Caudate nucleus (tissue), 63 donors: ENCODE measurements at places on chromosomes 1 and 21.

GRCh38 chr1:3671371-3672180 is 19.3 kb downstream of the TP73 start:
- no peak for DNase-seq

GRCh38 chr1:113770031-113770430 is 10.7 kb upstream of the PHTF1 start:
- DNase-seq = no peak

- no peak for DNase-seq
Observed at GRCh38 chr1:181783208-181783607, 278.3 kb downstream of the ZNF648 start.

- no peak for DNase-seq
Observed at GRCh38 chr1:213277036-213277435, 226.0 kb downstream of the RPS6KC1 start.

DNA sequence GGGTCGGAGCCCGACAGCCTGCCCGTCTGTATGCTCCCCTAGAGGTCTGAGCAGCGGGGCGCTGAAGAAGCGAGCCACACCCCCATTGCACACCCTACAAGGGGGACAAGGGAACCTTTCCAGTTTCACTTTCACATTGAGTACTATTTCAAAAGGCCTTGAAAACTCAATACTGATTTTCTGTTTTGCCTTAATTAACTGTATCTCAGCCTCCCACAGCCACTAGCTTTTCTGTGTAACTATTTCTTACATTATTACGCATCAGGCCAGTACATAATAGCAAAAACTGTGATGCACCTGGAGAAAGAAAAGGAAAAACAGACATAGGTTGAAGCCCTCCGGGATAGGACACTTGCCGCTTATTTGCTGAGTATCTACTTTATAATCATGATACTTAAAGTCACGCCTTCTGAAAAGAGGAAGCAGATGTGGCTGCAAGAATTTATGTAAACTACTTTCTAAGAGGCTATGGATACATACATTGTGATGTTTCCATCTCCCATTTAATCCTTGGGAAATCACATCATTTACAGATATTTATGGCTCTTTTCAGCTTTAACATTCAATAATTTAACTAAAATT is 1719.5 kb downstream of the MRPL39 start:
- no peak for DNase-seq

GRCh38 chr1:169060919-169061639 is 45.4 kb upstream of the ATP1B1 start:
- DNase-seq = no peak

GRCh38 chr1:38791892-38792291 is 67.7 kb downstream of the RRAGC start:
- DNase-seq = no peak

DNA sequence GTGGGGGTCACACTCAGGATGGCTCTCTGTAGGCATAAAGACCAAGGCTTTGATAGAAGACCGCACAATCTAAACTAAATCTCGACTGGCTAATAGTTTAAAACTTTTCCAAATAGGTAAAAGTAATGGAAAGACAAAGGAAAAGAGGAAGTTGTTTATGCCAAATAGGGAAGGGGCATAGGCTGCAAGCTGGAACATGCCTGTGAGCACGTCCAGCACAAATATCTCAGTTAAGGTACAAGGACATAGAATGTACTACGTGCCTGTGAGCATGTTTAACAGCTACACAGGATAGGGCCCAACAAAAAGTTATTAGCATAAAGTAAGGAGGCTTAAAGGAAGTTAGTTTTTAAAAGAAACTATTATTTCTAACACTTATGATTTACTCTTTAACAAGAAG is 27.6 kb upstream of the GUCA2A start:
- DNase-seq = no peak

GRCh38 chr1:200386416-200386815 is 23.4 kb downstream of the ZNF281 start:
- no peak for DNase-seq

DNA sequence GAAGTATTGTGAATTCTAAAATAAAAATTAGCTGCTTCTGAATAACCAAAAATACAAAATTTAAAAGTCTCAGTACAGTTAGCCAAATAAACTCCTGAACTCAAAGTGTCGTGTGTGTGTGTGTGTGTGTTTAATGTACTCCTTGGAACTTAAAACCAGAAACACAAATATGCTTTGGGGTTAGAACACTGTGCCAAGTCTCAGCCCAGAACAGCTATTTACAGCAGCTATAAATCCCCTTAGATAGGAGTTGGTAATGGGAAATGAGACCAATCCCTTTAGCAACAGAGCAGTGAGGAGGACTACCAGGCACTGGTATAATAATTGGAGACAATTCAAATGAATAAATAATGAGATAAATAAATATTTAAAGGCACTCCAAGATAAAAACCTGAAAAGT is 83.1 kb downstream of the PATJ start:
- no peak for DNase-seq

DNA sequence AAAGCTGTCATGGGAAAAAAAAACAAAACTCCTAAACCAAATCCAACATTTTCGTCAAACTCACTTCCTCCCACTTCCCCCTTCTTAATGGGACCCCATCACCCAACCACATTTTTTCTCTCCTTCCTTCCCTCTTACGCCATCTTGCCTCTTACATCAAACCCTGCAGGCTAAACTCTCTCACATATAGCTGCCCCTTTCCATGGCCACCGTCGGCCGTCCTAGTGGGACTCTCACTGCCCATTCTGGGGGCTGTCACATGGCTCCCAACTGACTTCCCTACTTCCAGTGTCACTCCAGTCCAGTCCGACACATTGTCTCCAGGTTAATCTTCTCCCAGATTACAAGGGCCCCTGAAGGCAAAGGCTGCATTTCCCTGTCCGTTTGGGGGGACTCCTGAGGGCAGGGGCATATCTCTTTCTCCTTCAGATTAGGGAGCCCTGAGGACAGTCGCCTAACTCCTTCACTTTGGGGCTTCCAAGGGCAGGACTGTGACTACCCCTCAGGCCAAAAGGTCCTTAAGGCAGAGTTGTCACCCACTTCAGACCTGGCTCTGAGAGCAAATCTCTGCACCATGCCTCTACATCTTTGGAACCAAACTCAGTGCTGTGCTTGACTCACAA is 658 bp downstream of the UBXN11 start:
- DNase-seq = no peak

GRCh38 chr1:215128504-215128903 is 46.0 kb downstream of the KCNK2 start:
- DNase-seq = no peak

- no peak for DNase-seq
Observed at GRCh38 chr1:20031836-20032235, 38.2 kb upstream of the PLA2G5 start.

GRCh38 chr1:200838676-200839445 is 33.9 kb upstream of the GPR25 start:
- DNase-seq = no peak

DNA sequence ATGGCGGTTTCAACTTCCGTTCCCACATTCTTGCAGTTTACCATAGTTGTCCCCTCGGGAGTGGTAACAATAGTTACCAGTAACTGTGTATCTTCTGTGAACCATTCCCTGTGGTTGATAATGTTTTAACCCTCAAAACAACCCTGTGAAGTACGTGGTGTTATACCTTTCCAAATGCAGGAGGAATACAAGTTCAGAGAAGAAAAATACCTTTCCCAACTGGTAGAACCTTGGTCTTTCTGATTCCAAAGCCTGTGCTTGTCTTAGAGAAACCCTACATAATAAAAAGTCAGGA is 789 bp downstream of the BTF3L4 start:
- DNase-seq = no peak

- DNase-seq = no peak
Observed at GRCh38 chr1:197924516-197925123, 7.4 kb downstream of the LHX9 start.

- DNase-seq = no peak
Observed at GRCh38 chr1:151583796-151584195, 28.1 kb upstream of the SNX27 start.

DNA sequence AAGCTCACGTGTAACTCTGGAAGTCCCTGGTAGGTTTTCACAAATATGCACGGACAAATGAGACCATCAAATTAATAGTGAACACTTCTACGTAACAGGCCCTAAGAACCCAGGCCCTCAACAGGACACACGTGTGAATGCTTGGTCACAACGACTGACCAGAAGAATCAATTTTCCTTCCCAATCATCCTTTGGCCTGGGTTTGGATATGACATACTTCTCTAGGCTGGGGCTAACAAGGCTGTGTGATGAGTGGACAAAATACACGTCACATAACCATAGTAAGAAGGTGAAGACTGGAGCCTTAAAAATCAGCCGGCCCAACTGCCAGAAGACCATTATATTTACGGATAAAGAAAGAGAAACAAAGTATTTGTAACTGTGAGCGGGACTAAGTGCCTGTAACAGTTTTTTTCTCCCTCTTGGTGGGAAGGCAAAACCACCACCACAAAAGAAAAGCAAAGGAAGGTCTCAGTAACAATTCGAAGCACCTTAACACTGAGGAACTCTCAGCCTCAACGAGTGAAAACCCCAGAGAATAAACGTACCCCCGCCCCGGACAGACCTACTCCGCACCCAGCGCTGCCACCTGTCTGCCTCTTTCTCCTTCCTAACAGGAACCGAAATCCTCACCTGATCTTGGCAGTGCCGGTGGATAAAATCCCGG is 450 bp downstream of the SDE2 start:
- no peak for DNase-seq

GRCh38 chr1:157124855-157125254 is 13.3 kb downstream of the ETV3 start:
- no peak for DNase-seq

GRCh38 chr21:39489380-39489924 is 37.7 kb downstream of the SH3BGR start:
- DNase-seq = no peak

- DNase-seq = no peak
Observed at GRCh38 chr1:244628789-244629188, 24.1 kb upstream of the DESI2 start.

DNA sequence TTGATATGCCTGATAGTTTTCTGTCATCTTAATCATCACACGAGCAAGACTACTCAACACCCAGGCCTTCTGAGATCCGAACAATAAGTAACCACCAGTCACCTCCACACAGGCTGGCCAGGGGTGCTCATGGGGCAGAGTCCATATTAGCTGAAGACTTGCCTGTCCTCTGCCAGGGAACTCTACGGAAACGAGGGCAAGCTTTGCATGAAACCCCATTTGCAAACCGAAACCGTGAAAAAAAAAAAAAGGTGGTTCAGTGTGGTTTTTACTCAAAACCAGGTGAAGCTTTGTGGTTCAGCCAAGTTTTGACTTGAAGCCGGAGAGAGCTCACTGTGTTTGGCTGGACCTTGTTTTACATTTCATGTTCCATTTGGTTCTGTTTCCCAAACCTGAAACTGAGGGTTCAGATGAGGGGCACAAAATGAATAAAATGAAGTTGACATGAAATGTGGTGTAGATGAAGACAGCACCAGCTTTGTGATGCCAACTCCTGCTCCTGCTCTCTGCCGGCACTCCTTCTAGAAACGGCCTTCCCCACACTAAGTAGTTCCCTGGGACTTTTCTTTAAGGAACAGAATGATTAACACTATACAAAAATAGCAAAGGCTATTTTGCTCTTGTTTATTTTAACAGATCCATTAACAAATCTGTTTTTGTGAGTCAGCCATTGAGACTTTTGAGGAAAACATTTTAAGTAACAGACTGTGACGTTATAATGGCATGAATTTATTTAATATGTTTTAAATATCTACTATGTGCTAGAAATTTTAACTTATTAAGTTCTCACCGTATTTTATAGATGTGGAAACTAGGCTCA is 74.7 kb downstream of the RUNX1 start:
- DNase-seq = no peak

- DNase-seq = no peak
Observed at GRCh38 chr1:220901881-220902280, 22.6 kb downstream of the HLX start.

- no peak for DNase-seq
Observed at GRCh38 chr21:16535626-16536025, 805.8 kb downstream of the USP25 start.

DNA sequence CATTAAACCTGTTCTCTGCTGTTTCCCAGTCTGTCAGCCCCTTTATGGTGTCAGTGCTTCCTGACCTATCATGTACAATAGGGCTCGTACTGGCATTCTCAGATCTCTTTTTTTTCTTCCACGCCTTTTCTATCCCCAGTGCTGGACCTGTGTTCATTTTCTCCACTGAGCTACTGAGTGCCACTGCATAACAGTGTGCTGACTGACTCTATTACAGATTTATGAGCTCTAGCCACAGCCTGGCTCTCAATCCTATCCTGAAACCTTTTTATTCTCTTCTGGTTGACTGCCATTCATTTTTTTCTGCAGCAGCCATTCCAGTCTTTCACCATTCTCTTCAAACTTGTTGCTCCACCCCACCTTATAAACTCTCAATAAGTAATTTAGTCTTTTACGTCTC is 59.6 kb upstream of the MACF1 start:
- DNase-seq = no peak

GRCh38 chr1:181104042-181104789 is 15.7 kb downstream of the IER5 start:
- no peak for DNase-seq

- DNase-seq = no peak
Observed at GRCh38 chr1:185404291-185404690, 87.2 kb upstream of the IVNS1ABP start.

- no peak for DNase-seq
Observed at GRCh38 chr1:197469620-197470210, 201.7 kb downstream of the CRB1 start.

- DNase-seq = no peak
Observed at GRCh38 chr1:79667848-79668696, 661.5 kb upstream of the ADGRL4 start.

DNA sequence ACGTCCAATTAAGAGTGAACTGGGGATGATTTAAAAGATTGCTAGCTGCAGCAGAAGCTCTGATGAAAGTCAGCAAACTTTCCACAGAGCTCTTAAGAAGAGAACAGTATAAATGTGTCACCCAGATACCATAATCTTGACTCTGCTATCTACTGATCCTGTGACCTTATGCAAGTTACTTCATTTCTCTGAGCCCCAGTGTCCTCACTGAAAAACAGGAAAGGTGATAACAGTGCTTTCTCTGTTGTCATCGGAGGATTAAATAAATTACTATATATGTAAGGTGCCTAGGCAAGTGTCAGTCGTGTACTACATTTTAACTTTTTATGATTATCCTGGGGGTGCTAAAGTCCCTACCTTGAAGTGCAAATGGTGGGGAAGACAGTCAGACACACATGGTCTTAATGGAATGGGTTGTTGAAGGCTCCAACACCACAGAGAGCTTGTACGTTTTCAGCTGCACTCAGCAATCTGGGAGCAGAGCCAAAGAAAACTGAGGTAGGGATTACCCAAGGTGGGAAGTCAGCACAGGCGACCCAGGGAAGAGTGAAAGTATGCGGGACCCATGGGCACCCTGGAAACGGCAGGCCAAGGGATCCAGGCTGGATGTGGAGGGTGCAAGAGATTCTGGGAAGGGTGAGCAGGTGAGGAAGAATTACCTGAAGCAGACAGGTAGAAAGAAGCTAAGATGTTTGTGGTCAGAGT is 82.8 kb downstream of the DTL start:
- no peak for DNase-seq

DNA sequence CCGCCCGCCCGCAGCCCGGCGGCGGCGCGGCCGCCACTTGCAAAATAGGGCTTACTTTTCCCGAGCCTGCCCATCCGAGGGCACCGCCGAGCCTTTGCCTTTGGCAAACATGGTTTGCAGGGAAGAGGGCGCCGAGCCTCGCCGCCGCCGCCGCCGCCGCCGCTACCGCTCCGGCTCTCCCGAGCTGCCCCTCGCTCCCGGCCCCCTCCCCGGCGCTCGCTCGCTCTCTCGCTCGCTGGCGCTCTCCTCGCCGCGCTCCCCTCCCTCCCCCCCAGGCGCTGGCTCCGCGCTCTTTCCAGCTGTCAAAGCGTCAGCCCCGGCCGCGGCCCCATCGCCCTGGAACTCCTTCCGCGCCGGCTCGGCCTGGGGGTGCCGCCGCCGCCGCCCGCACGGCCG is 298 bp downstream of the SSBP3 start:
- DNase-seq = no peak
